ENCODE measurements at places on chromosomes 2 and 18. TPM values are rescaled to one million over a fixed set of nuclear protein-coding genes. Genes with fewer than 3 reads are reported as not detected.
A peak's percentile ranks its signal among the peaks of the same experiment; 100 is the strongest.

Gene HADHB
- 58.8 TPM for total RNA-seq

Gene RAMP1
- total RNA-seq, result 1.4 TPM

Gene IL37
- total RNA-seq, result not detected

Gene ACKR3
- total RNA-seq, result 3.4 TPM

Gene ITGA4
- 61.6 TPM for total RNA-seq

Gene ZRANB3
- 21.4 TPM for total RNA-seq

Gene ALLC
- not detected for total RNA-seq

Gene CACNB4
- total RNA-seq, result 0.34 TPM

Gene NDC80
- total RNA-seq, result 82.2 TPM

Gene C2orf92
- 6.8 TPM for total RNA-seq

- no peak for DNase-seq
- peaks cover 1% of the 10 kb centered on the region for H3K27me3 ChIP-seq
- H3K4me3 ChIP-seq, result no peak overlapping the region
- H3K4me1 ChIP-seq, result no peaks in the 10 kb centered on the region
Measured at GRCh38 chr2:188963741-188964140, 10.4 kb upstream of the COL3A1 start.

GRCh38 chr2:144942516-144943256, 422.8 kb upstream of the ZEB2 start:
- no peak overlapping the region for H3K4me3 ChIP-seq
- H3K36me3 ChIP-seq, result no peaks in the 10 kb centered on the region
- no peak for DNase-seq
- no peaks in the 10 kb centered on the region for H3K4me1 ChIP-seq
- H3K27me3 ChIP-seq, result peaks cover 1% of the 10 kb centered on the region
- H3K27ac ChIP-seq, result no peak overlapping the region

DNA sequence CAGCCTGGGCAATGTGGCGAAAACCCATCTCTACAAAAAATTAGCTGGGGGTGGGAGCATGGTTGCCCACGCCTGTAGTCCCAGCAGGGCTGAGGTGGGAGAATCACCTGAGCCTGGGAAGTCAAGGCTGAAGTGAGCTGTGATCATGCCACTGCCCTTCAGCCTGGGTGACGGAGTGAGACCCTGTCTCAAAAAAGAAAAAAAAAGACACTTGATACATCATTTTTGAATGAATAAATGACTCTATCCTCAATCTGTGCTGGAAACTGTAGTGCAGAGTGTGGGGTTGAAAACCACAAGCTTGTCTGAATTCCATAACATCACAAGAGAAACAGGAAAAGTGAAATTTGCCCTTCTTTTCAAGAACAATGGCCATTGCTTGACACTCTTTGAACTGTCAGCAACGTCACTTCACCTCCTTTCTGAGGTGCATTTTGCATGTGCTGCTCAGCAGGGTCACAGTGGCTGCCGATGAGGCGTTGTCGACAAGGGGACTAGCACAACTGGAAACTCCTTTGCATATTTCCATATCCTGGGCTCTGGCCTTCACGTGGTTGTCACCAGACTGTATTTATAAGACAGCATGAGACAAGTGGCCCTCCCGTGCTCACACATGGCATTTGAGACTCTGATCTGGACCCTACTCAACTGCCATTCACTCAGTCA, 54.2 kb downstream of the DDX1 start:
- DNase-seq, result no peak
- H3K4me3 ChIP-seq, result no peak overlapping the region
- H3K4me1 ChIP-seq, result no peaks in the 10 kb centered on the region
- no peaks in the 10 kb centered on the region for H3K27me3 ChIP-seq
- peaks cover 11% of the 10 kb centered on the region for H3K36me3 ChIP-seq

DNA sequence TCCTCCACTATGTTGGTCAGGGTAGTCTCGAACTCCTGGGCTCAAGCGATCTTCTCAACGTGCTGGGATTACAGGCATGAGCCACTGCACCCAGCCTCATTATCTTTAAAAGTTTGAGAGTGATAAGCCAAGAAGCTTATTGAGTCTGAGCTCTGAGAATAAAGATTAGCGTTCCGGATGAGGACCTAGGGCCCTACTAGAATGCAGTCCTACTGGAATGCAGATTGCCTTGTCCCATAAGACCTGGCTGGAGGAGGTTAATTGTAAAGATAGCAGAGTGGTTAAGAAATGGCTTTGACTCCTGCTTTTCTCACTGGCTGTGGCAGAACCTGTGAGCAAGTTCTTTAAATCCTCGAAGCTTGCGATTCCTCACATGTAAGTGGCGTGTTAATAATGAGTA, 4.0 kb downstream of the VWA3B start:
- H3K4me3 ChIP-seq, result no peak overlapping the region
- peaks cover 17% of the 10 kb centered on the region for H3K27me3 ChIP-seq
- no peaks in the 10 kb centered on the region for H3K36me3 ChIP-seq

DNA sequence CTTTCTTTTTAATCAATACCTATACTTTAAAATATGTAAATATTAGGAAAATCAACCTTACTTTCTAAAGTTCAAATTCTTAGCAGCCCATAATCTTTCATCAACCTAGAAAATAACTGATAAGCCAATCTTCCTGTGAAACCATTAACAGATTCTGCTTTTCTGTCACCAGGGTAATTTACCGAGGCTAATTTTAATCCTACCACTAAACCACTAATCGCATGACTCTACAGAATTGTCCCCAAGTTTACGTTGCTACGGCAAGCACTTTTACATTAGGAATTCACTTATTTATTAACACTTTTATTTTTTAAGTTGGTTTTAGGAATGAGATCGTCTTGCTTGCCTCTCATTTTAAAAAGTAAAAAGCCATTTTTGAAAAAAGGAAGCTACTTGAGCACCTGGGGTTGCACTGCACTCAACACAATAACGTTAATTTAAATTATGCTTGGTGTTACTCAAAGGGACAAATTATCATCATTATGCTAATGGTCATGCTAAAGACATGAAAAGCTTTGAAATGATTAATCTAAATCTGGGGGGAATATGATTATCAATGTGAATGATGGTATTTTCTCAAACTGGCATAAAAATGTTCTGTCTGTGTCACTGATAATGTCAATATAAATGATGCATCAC, 10.2 kb downstream of the ZNF516 start:
- peaks cover 6% of the 10 kb centered on the region for H3K27me3 ChIP-seq
- peaks cover 6% of the 10 kb centered on the region for H3K4me1 ChIP-seq
- H3K4me3 ChIP-seq, result no peak overlapping the region
- H3K36me3 ChIP-seq, result peaks cover 3% of the 10 kb centered on the region

- no peak for DNase-seq
- H3K27ac ChIP-seq, result no peak overlapping the region
- no peak overlapping the region for H3K4me3 ChIP-seq
- H3K27me3 ChIP-seq, result no peaks in the 10 kb centered on the region
Measured at GRCh38 chr2:74399785-74400184, 19.7 kb upstream of the DCTN1 start.

GRCh38 chr2:182228741-182229140, 198.1 kb downstream of the PDE1A start:
- no peak for DNase-seq
- H3K27ac ChIP-seq, result no peak overlapping the region
- H3K4me3 ChIP-seq, result no peak overlapping the region
- no peaks in the 10 kb centered on the region for H3K36me3 ChIP-seq
- no peaks in the 10 kb centered on the region for H3K4me1 ChIP-seq
- H3K27me3 ChIP-seq, result no peaks in the 10 kb centered on the region

DNA sequence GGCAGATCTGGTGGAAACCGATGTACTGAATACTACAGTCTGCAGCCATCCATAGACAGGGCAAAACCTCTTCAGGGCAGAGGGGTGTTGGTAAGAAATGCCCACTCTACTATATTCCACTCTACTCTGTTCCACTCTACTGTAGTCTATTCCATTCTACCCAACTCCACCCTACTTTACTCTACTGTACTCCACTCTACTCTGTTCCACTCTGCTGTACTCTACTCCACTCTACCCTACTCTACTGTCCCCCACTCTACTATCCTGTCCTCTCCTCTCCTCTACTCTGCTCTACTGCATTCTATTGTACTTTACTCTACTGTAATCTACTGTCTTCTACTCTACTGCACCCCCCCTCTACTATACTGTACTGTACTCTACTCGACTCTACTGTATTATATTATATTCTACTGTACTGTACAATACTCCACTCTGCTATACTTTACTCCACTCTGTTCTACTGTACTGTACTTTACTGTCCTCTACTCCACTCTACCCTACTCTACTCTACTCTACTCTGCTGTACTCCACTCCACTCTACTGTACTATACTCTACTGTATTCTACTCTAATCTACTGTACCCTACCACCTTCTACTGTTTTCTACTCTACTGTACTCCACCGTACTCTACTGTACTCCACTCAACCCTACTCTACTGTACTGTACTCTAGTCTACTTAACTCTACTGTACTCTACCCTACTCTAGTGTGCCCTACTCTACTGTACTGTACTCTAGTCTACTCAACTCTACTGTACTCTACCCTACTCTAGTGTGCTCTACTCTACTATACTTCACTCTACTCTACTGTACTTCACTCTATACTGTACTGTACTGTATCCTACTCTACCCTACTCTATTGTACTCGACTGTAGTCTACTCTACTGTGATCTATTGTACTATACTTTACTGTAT, 17.0 kb upstream of the FOXI3 start:
- H3K36me3 ChIP-seq, result no peaks in the 10 kb centered on the region
- H3K27ac ChIP-seq, result no peak overlapping the region
- no peak for DNase-seq

DNA sequence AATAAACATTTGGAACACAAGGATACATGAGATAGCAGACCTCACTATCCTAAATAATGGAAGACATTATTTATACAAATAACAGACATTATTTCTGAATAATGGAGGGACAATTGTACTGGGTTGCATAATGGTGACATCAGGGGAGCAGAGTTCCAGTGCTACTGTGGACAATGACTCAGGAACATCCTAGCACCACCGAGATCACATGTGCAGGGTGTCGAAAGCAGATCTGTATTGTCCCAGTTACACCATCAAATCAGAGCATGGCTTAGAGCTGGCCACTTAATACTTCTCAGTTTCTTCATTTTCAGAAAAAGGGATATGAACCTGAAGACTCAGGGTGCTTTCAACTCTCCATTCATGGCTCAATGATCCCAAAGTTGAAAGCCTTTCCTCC, 249.1 kb upstream of the RBMS1 start:
- H3K4me3 ChIP-seq, result no peak overlapping the region
- DNase-seq, result no peak
- no peak overlapping the region for H3K27ac ChIP-seq
- H3K4me1 ChIP-seq, result no peaks in the 10 kb centered on the region
- H3K27me3 ChIP-seq, result no peaks in the 10 kb centered on the region

- H3K27me3 ChIP-seq, result no peaks in the 10 kb centered on the region
- no peaks in the 10 kb centered on the region for H3K4me1 ChIP-seq
- no peak for DNase-seq
- H3K4me3 ChIP-seq, result no peak overlapping the region
- no peaks in the 10 kb centered on the region for H3K36me3 ChIP-seq
- no peak overlapping the region for H3K27ac ChIP-seq
Measured at GRCh38 chr2:211434773-211435172, 878.4 kb downstream of the CPS1 start.

DNA sequence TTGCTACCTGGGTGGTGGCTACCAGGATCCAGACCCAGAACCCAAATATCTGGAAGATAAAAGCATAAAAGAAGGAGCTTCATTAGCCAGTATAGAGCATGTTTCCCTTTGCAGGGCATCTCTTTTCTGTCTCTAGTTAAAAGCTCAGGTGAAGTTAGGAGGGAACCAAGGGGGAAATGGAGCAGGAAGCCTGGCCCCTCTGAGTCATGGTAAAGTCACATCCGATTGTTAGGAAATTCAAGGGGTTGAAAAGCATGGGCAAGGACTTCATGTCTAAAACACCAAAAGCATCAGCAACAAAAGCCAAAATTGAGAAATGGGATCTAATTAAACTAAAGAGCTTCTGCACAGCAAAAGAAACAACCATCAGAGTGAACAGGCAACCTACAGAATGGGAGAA, 126.9 kb downstream of the RPIA start:
- H3K27me3 ChIP-seq, result peaks cover 1% of the 10 kb centered on the region
- H3K4me1 ChIP-seq, result no peaks in the 10 kb centered on the region
- no peak overlapping the region for H3K4me3 ChIP-seq
- H3K27ac ChIP-seq, result no peak overlapping the region
- no peaks in the 10 kb centered on the region for H3K36me3 ChIP-seq

DNA sequence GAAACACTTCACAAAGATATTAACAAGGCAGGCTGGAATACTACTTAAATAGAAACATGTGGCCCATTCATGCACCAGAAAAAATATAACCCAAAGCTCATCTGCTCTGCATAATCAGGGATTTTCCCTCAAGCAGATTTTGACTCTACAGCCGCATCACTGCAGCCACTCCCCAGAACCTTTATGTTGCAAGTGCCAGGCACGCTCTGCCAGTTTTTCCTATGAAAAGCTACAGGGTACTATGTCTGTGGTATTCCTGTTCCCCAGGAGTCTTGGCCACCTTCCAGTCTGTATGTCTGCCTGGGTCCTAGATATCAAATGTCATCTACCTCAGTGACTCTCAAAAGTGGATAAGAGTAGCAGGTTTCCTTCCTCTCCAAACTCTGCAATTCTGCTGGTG, 3.8 kb downstream of the COA5 start:
- peaks cover 37% of the 10 kb centered on the region for H3K4me1 ChIP-seq
- no peak overlapping the region for H3K4me3 ChIP-seq
- H3K36me3 ChIP-seq, result peaks cover 21% of the 10 kb centered on the region
- H3K27ac ChIP-seq, result peak overlapping the region; percentile 19
- DNase-seq, result no peak

DNA sequence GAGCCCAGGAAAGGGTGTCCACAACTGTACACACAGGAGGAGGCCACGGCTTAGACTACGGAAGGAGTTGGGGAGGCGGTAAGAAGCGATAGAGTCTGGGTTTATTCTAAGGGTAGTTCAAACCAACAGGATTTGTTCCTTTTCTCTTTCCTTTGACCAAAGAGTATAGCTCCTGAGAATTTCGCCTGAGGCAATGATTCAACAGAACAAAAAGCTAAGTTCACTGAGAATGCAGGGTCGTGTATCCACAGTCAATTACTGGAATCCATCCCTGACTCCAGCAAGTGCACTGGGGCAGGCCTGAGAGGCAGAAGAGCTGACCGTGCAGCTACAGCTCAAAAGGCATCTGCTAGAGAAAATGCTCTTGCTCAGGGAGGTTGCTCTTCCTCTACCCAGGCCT, 140.9 kb downstream of the TFCP2L1 start:
- H3K27me3 ChIP-seq, result peaks cover 1% of the 10 kb centered on the region
- H3K27ac ChIP-seq, result no peak overlapping the region
- no peak overlapping the region for H3K4me3 ChIP-seq
- no peaks in the 10 kb centered on the region for H3K4me1 ChIP-seq

GRCh38 chr2:38421274-38422056, 44.4 kb upstream of the ATL2 start:
- no peak overlapping the region for H3K27ac ChIP-seq
- no peak for DNase-seq
- no peak overlapping the region for H3K4me3 ChIP-seq
- no peaks in the 10 kb centered on the region for H3K27me3 ChIP-seq
- H3K4me1 ChIP-seq, result no peaks in the 10 kb centered on the region
- H3K36me3 ChIP-seq, result no peaks in the 10 kb centered on the region

GRCh38 chr2:7619203-7619970, 702.2 kb downstream of the RNF144A start:
- no peaks in the 10 kb centered on the region for H3K36me3 ChIP-seq
- H3K27me3 ChIP-seq, result no peaks in the 10 kb centered on the region
- peaks cover 17% of the 10 kb centered on the region for H3K4me1 ChIP-seq
- no peak overlapping the region for H3K4me3 ChIP-seq
- H3K27ac ChIP-seq, result no peak overlapping the region
